Stimulated activated CD8-positive, alpha-beta memory T cell treated with anti-CD3 and anti-CD28 coated beads, Interleukin-4, amount 100 ng/mL, for 4 hours (primary cell): ENCODE measurements at places on chromosomes 5 and 9.
A peak's percentile ranks its signal among the peaks of the same experiment; 100 is the strongest.

- no peak for DNase-seq
Measured at GRCh38 chr5:60538955-60539866, 160.8 kb downstream of the DEPDC1B start.

- DNase-seq: no peak
Measured at GRCh38 chr9:16206518-16206917, 653.7 kb downstream of the CCDC171 start.

DNA sequence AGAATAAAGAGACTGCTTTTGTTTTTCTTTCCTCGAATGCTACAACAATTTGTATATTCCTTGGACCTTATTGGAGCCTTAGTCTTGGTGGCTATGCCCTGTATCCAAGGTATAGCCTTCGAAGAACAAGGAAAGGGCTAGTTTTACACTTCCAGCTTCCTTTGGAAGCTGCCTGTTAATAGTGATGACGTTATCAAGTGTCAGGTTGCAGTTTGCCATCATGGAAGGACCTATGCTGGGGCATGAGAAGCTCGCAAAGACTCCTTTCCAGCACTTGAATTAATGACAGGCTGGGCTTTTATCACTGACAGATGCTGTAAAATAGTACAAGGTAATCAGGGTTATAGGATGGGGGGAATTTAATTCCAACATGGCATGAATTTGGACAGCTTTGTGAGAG lies 157.9 kb downstream of the KDM4C start:
- DNase-seq: no peak

- DNase-seq: no peak
Measured at GRCh38 chr9:105890046-105890822, 195.9 kb downstream of the TMEM38B start.

DNA sequence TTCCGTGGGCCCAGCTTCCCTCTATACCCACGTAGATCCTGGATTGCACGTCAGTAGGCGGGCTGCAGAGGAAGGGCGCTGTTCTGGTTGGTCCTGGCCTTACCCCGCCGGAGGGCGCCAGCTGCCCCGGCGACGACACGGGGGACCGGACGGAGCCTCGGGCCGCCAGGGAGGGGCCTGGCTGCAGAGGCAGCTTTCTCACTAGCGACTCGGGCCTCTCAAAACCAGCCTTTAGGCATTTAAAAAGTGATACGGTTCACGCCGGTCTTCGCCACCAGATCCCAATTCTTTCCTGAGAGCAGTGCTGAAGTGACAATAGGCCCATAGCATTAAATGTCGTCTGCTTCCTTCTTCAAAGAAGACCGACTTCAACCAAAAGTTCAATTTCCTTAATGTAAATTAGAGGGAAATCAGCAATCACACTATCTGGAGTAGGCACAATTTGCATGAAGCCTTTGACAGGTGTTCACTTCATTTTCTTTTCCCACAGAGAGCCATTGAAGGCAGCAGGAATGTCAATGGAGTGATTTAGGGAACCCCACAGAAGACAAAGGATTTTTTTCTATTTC lies 17.6 kb upstream of the UBE2D2 start:
- DNase-seq: no peak

GRCh38 chr9:127903557-127904475 lies 4.4 kb upstream of the ST6GALNAC6 start:
- DNase-seq: peak; percentile 46

DNA sequence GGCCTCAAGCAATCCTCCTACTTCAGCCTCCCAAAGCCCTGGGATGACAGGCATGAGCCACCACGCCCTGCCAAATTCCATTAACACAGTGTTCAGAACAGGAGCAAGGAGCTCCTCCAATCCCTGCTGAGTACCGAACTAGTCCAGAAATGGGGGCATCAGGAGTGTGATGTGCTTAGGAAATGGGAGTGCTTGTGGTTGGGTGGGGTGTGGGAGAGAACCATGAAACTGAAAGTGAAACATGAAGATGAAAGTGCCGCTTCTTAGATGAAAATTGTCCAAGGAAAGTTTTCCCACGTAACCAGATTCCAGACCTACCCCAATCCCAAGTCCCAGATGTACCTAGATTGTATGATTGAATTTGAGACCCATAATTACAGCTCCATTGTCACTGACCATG lies 16.7 kb upstream of the ZNF131 start:
- DNase-seq: no peak

GRCh38 chr5:96546120-96546519 lies 113.1 kb upstream of the PCSK1 start:
- no peak for DNase-seq

DNA sequence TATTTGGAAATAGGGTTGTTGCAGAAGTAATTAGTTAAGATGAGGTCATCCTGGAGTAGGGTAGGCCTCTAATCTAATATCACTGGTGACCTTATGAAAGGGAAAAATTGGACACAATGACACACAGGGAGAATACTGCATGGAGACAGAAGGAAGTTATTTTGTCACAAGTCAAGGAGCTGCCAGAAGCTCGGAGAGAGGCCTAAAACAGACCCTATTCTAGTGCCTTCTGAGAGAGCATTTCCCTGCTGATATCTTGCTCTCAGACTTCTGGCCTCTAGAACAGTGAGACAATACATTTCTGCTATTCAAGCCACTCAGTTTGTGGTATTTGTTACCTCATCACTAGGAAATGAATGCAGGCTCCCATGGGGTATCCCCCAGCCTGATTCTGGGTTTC lies 332.9 kb downstream of the CSNK1G3 start:
- no peak for DNase-seq

DNA sequence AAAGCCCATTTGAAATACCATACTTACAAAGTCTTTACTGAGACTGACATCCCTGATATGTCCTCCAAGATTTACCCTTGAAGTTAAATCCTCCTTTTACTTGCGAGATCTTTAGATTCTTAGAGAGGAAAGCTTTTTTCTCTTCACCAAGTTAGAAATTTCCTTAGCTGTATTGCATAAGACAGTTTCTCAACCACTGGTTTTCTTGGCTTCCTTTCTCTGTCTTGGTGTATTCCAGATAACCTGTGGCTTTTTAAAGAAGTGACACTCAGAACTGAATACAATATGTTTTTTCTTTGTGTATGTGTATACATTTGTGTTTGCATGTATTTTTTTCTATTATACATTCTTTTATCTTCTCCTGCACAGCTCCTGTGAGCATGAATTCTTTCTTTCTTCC lies 65.0 kb downstream of the SNCAIP start:
- DNase-seq: no peak

GRCh38 chr9:133782157-133783130 lies 44.3 kb upstream of the SARDH start:
- DNase-seq: peak; percentile 44

- DNase-seq: no peak
Measured at GRCh38 chr9:132037458-132037857, 42.2 kb downstream of the MED27 start.

GRCh38 chr5:103298607-103299188 lies 40.1 kb downstream of the MACIR start:
- no peak for DNase-seq

DNA sequence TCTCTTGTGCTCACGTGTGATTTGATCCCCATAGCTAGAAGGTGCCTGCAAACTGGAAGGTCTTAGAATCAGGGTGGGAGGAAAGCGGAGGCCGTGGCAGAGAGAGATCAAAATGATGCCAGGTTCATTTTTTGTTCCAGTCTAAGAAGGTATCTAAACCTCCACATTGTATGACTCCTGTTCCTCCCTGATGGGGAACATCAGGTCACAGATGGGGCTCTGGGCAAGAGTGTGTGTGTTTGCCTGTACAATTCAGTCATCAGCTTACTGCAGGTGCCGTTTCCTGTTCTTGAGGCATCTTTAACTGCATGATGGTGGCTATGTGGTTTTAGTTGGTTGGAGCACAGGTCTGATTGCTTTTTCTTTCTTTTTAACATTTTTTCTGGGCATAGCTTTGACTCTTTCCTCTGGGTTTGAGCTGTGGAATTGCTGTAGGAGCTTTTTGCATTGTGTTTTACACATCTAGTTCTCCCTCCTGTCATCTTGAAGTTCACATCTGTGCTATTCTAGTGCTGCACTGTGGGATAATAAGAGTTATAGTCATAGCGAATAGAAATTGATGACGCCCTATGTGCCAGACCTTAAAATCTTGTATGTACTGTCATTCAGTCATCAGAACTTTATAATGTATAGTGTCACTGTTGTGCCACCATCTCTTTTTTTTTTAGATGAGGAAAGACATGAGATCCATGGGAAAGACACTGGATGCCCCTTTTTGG lies 30.8 kb downstream of the ARHGAP26 start:
- no peak for DNase-seq

- no peak for DNase-seq
Measured at GRCh38 chr5:61670941-61671340, 338.9 kb downstream of the ZSWIM6 start.

DNA sequence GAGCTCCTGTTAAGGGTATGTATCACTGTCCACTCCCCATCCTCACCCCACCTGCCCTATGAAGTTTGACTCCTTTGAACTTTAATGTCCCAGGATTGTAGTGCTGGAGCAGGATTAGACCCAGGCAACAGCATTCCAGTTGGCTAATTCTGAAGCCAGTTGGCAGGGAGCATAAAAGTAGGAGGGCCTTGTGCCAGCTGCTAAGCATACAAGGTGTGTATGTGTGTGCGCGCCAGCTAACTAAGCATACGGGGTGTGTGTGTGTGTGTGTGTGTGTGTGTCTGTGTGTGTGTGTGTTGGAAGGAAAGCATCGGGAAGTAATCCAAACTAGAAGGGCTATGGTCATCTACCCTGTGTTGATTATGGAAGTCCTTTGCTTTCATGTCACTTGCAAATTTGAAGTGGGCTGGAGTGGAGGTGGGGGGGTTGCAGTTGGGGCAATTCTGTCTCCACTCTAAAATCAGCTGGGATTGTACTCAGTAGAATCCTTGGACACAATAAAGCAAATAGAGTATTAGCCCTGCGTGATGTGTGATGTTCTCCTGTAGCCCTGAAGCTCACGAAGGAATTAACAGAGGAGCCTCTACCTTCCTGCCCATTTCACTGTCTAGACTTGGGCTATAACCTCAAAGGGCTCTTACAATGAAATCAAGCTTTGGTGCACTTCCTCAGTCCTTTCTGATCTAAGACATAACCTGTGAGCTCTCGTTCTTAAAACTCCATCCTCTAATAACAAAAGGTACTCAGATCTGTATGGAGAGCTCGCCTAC lies 26.9 kb downstream of the HMGCR start:
- DNase-seq: no peak

DNA sequence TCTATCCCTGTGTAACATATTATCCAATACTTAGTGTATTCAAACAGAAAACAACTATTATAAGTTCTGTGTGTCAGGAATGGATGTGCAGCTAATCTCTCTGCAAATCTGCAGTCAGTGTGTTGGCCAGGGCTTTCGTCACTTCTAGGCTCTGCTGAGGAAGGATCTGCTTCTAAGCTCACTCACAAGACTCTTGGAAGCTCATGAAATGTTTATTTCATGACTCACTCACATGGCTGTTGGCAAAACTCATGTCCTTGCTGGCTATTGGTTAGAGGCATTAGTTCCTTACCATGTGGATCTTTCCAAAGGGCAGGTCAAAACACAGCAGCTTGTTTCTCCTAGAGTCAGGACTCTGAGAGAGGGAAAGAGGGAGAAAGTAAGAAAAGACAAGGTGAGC lies 367.4 kb upstream of the SMARCA2 start:
- DNase-seq: no peak

- DNase-seq: no peak
Measured at GRCh38 chr5:112534611-112535255, 115.7 kb upstream of the EPB41L4A start.

DNA sequence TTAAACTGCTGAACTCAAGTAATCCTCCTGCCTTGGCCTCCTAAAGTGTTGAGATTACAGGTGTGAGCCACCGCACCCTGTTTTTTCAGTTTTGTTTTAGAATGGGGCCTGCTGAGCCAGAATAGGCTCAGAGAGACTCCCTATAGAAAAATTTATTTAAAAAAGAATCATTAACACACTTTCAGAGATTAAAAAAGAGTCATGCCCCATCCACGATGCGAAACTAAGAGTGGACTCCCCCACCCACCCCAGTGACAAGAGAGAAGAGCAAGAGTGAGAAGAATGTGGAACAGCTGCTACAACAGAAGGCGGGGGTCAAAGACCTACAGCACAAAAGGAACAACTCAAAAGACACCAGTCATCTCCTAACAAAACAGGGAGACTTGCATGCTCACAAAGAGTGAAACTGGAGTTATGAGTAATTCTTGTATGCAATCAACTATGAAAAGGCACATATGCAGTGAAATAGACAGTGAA lies 47.2 kb downstream of the GLDC start:
- DNase-seq: no peak

DNA sequence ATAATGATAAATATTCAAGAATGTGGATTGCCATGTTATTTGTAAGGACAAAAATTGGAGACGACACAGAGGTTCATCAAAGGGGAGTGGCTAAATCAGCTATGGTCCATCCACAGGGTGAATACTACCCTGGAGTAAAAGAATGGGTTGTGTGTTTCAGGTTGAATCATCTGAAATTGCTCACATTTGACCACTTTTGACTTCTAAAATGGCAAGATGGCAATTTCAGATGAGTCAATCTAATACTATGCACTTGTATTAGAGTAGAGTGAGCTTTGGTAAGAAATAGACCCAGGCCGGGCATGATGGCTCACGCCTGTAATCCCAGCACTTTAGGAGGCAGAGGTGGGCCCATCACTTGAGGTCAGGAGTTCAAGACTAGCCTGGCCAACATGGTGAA lies 131.8 kb downstream of the GAPVD1 start:
- DNase-seq: no peak

- no peak for DNase-seq
Measured at GRCh38 chr5:125333416-125333815, 587.0 kb upstream of the ZNF608 start.

DNA sequence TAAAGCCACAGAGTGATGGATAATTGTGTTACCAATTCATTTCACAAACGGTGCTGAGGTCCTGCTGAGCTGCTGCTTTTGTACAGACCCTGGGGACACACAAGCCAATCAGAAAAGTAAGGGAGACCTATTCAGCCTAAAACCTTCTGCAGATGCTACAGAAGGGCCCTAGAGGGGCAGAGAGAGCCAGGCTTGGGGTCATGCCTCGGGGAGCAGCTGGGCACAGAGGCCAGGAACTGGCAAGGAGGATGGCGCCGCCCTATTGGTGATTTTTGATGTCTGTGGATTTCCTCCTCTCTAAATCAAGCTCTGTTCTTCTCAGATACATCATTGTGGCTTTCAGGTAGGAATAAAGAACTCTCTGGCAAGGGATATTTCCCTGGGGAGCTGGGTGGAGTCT lies 181.9 kb downstream of the ZNF462 start:
- no peak for DNase-seq

- no peak for DNase-seq
Measured at GRCh38 chr5:143229426-143229895, 174.0 kb downstream of the NR3C1 start.

DNA sequence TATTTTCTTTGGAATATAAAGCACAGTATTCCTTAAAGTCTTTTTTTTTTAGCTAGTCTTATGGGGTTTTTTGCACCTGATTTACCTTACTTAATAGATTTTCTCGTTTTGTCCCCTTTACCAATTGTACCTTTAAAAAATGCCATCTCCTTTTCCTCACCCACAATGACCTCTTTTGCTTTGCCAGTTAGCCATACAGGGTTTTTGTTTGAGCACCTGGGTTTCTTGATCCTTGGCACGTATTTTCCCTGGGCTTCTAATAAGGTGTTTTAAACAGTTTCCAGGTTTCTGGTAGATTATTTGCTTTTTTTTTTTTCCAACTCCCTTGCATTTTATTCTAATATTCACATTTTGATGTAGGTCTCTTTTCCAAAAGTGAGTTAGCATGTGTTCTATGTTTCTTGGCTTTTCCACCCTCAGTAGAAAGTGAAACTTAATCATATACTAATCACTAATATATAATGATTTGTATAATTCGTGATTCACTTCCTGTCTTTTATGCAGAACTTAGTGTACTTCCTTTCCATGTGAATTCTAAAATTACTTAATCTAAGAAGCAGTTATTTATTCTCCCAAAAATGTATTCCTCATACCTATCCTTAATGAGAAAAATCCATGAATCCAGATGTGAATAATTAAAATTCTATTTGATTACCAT lies 673.9 kb upstream of the RGMB start:
- no peak for DNase-seq
